ENCODE measurements at places on chromosomes 7 and 10.

DNA sequence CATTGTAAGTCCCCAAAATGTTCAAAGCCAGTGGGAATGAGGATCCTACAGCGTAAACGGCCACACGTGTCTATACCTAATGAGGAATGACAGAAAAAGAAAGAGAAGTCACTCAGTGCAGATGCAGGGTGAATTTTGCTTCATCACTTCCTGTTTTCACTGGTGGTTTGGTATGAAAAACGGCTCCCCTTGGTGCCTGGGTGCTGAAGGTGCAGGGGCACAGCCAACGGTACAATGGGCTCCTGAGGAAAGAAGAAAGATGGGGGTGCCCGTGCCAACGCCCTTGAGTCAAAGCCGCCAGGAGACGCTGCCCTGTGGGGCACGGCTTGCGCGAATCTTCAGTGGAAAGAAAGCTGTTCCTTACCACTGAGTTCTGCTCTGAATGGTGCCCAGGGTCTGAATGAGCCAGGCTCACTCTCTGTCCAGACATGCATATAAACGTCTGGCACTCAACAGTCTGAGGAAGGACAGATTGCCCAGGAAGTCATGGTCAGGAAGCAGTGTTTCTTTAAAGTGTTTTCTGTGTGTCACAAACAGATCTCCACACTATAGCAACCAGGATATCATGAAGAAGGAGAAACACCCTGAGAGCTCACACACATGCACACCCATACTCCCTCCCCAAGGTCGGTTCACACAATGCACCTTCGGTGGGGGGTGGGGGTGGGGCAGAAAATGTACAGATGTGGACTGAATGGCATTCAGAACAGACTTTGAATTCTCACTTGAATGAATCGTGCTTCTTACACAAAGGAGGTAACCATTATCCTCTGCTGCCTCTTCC lies 105.8 kb downstream of the ELMO1 start:
- no peak for DNase-seq

GRCh38 chr10:124550293-124551034 lies 88.8 kb downstream of the LHPP start:
- DNase-seq, result no peak

- DNase-seq, result no peak
Measured at GRCh38 chr10:61097026-61097425, 153.0 kb upstream of the RHOBTB1 start.

DNA sequence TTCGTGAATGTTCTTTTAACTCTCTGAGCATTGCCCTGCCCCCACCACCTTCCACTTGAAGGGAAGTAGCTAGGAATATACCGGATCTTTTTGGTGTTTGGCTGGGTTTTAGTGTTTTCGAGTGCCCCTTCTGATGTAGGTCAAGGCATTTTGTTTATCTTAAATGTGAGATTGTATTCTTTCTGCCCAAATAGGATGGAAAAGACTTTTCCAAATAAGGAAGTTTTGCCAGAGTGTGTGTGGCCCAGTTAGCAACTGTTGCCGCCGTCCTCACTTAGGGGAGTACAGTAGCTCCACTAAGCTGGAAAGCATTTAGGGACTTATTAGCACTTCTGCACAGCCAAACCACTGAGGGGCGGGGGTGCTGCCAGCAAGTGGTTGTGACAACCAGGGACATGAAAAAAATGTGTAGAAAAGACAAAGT lies 29.8 kb upstream of the VCL start:
- DNase-seq, result no peak

DNA sequence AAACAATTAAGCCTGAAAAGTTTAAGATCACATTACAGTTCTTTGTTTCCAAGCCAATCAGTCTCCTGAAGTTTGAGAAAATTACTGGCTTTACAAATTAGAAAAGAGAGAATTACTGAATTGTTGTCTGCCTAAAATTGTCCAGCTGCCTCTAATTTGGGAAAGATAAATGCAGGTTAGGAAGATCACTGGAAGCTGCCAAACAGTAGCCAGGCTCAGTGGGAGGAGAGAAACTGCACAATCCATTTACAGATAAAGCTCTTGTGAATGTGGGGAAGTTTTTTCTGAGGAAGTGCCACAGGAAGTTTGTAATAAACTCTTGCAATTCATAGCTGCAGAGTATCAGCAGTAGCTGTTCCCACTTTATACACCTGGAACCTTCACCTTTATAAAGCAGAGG lies 100.7 kb downstream of the IQUB start:
- DNase-seq, result no peak

- no peak for DNase-seq
Measured at GRCh38 chr10:118953598-118954393, 75.7 kb upstream of the NANOS1 start.

- no peak for DNase-seq
Measured at GRCh38 chr7:2520131-2520760, 672 bp downstream of the LFNG start.

DNA sequence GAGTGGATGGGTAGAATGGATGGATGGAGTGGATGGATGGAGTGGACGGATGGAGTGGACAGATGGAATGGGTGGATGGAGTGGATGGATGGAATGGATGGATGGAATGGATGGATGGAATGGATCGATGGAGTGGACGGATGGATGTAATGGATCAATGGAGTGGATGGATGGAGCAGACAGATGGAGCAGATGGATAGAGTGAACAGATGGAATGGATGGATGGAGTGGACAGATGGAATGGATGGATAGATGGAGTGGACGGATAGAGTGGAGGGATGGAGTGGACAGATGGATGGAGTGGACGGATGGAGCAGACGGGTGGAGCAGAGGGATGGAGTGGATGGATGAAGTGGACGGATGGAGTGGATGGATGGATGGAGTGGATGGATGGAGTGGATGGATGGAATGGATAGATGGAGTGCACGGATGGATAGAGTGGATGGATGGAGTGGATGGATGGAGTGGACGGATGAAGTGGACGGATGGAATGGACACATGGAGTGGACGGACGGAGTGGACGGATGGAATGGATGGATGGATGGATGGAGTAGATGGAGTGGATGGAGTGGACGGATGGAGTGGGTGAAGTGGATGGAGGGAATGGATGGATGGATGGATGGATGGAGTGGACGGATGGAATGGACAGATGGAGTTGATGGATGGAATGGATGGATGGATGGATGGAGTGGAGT lies 260.3 kb upstream of the C7orf33 start:
- DNase-seq, result no peak

DNA sequence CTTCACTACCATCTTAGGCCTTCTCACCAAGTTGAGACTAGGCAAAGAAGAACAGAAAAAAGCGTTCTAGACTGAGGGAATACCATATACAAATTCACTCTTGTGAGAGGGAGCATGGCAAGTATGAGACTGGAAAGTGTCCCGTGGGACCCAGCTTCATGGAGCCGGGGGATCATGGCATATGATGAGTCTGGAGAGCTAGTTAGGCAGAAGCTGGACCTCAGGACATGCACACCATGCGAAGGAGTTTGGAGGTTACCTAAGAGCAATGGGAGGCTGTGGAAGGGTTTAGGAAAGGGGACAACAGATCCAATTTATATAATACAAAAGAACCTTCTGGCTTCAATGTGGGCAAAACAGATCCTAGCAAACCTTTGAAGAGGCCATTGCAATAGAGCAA lies 34.1 kb downstream of the STK17A start:
- DNase-seq, result no peak

DNA sequence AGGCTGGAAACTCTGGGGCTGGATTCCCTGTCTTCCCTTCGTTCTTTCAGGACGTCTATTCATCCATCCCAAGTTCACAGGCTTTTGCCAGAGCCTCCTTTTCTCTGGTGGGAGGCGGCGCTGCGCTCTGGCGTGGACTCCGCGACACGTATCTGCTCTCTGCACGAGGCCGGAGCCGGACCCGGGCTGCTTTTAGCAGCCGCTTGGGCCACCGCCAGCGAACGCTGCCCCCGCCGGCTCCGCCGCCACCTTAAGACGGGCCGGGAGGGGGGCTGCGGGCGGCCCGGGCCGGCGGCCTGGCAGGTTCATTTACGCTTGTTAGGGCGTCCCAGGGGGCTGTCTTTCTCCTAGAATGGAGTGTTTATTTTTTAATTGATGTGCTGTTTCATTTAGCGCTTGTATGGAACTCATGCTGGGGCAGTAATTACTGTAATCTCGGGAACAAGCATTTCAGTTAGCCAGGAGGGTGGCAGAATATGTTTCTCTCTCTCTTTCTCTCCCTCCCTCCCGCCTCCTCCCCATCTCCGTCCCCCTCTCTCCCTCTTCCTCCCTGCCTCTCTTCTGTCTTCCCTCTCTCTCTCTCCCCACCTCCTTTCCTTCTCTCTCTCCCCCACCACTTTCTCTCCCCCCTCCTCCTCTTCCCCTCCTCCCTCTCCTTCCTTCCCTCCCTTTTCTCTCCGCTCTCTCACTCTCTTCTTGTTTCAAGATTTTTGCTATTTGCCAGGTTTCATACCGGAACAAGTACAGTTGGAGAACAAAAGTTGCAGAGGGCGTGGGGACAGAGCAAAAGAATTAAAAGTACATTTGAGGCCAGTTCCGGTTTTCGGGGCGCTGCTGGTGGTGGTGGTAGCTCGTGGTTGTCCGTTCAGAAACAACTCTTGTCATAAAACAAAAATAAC lies 1.3 kb upstream of the FZD8 start:
- DNase-seq, result no peak

- DNase-seq, result no peak
Measured at GRCh38 chr7:151520419-151521261, 945 bp upstream of the RHEB start.

GRCh38 chr7:2201128-2201527 lies 31.6 kb downstream of the MAD1L1 start:
- no peak for DNase-seq

- no peak for DNase-seq
Measured at GRCh38 chr10:6218692-6219493, 16.2 kb downstream of the PFKFB3 start.

DNA sequence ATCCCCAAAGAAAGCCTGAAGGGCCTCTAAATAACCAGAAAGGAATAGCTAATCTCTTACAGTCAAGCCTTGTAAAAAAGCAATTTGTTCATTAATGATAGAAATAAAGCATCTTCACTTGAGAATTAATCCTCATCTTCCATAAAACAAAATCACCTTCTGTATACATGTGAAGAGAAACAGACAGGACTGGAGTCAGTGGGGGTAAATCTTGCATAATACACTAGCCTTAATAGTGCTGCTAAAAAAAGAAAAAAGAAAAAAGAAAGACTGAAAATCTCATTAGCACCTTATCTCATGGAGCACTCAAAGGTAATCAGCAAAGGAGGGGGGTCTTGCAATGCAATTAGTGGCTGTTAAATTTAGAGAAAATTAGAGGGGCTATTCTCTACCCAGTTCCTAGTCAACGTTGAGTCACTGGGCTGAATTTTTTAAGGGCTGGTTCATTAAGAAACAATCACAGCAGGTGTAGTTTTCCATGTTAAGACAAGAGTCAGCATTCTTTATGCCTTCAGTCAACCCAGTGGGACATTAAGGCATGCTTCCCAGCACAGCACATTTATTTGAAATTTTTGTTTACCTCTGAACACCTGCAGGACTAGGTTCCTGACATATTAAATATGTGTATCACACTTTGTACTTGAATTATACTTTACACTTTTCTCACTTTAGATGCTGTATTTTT lies 1455.7 kb upstream of the CELF2 start:
- no peak for DNase-seq

DNA sequence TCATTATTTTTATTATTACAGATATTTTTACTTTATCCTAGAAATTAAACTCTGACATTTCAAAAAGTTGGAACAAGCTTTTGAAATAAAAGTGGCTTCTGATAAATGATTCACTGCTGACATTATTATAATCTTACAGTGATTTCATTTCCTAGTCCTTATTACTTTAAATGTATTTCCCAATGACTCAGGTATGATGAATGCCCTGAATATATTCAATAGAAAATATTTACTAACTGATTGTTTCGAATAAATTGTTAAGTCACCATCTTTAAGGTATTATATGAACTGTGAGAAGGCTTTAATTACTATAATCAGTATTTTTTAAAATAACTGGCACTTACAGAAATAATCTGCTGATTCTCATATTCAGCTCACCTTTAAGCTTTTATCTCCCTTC lies 21.6 kb downstream of the DKK1 start:
- DNase-seq, result no peak

DNA sequence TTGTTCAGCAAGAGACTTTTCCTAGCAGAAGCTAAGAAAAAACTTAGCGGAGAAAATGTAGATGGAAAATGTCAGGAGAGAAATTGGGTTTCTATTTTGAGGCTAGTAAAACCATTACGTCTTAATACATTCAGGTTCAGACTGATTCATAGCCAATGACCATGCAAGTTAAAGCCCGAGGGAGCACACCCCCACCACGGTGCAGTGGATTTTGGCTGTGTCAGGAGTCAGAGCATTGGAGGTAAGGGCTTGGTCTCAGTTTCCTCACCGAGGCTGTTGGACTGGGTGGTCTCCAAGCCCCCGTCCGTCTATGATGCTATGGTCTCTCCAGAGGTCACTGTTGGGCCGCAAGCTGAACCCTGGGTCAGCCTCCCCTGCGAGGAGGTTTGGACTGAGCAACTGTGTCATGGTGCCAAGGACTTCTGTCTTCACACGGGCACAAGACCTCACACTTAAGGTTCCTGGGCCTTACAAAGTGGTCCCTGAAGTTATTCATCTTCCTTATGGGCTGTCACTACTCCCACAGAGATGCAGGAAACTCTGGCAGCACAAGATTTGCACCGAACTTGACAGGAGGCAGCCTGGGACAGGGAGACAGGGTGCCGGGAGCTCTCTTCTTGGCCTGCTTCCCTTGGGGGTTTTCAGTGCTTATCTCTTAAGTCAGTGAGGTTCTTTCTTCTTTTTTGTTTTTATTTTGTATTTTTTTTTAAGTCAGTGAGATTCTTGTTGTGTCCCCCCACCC lies 186.8 kb downstream of the PHTF2 start:
- no peak for DNase-seq

- DNase-seq, result no peak
Measured at GRCh38 chr7:69860941-69861622, 262.8 kb downstream of the AUTS2 start.

DNA sequence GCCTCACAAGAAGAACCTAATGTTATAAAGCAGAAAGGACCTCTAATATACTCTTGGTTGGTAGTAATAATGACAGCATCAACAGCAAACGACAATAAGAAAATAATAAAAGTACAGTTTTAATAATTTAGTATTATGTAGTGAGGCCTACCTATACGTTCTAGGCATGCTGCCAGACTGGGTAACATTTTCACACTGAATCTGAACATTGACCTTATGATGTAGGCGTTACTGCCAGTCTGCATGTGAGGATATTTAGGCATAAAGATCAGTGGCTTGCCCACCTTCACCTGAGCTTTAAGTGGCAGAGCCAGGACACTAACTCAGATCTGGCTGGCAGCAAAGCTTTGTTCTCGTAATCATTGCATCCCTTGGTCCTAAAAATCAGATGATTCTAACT lies 2.5 kb downstream of the FGL2 start:
- DNase-seq, result no peak

GRCh38 chr10:667096-667495 lies 22.4 kb downstream of the DIP2C start:
- DNase-seq, result no peak
